ENCODE measurements at places on chromosomes 2 and 18.
A peak's percentile ranks its signal among the peaks of the same experiment; 100 is the strongest.

DNA sequence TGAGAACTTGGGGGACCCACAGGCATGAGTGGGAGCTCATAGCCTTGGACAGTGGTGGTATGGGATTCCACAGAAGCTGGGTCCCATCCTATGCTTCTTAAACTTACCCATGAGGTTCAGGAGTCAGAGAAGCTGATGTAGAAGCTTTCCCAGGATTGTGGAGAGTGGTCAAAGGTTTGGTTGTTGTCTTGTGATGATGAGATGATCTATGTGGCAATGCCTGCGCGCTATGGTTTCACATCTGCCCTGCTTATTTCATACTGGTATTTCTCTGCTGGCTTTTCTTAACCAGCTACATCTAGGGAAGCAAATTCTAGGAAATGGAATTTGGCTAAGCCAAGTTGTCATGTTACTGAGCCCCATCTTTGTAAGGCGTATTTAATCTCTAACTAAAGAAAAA lies 168.6 kb downstream of the ZNF407 start:
- no peak for DNase-seq

- no peak for DNase-seq
These were observed 63.9 kb downstream of the CCBE1 start for GRCh38 chr18:59633317-59633716.

DNA sequence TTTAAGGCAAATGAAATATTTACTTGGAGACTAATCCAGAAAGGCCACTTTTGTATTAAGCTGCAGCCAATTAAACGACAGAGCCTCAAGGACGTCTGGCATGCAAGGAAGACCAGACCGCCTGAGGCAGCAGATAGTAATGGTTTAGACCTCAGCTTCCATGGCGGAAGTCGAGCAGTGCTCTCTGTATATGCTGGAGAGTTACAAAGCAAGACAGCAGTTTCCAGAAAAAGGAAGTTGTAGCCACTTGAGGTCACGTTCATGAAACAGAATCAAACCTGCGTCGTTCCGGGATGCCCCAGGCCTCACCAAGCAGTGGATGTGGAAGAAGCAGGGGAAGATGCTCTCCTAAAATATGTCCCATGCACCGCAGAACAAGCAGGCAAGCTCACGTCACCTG lies 142.0 kb downstream of the PTGR3 start:
- DNase-seq, result no peak

- no peak for DNase-seq
These were observed 98.6 kb upstream of the ZNF397 start for GRCh38 chr18:35142275-35142615.

DNA sequence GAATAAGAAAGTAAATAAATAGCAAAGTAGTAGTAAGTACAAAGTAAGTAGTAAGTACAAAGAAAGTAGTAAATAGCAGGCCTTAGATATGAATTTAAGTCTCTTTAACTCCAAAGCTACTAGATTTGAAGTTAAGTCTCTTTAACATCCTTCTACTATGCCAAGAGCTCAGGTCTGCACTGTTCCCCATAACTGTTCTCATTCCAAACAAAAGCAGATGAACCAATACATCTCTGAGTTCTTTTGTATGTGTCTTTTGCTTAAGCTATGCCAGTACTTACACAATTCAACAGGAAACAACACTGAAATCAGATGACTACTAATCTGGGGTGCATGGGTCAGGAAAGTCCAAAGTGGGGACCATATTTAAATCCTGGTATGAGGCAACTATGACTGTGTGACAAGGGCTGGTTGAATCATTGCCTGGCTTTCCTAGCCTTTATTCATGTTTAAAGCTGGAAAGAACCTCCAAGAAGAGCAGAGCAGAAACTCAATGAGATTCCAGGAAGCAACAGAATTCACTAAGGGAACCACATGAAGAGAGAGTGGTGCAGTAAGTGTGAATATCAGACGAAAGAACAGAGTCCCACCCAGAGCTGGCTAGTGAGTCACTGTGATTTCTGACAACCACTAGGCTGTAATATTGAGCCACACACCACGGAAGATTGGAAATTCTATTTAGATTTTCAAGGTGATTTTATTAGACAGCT lies 51.0 kb upstream of the CYP26B1 start:
- DNase-seq, result no peak

GRCh38 chr18:79471046-79471445 lies 75.3 kb downstream of the NFATC1 start:
- DNase-seq, result no peak

DNA sequence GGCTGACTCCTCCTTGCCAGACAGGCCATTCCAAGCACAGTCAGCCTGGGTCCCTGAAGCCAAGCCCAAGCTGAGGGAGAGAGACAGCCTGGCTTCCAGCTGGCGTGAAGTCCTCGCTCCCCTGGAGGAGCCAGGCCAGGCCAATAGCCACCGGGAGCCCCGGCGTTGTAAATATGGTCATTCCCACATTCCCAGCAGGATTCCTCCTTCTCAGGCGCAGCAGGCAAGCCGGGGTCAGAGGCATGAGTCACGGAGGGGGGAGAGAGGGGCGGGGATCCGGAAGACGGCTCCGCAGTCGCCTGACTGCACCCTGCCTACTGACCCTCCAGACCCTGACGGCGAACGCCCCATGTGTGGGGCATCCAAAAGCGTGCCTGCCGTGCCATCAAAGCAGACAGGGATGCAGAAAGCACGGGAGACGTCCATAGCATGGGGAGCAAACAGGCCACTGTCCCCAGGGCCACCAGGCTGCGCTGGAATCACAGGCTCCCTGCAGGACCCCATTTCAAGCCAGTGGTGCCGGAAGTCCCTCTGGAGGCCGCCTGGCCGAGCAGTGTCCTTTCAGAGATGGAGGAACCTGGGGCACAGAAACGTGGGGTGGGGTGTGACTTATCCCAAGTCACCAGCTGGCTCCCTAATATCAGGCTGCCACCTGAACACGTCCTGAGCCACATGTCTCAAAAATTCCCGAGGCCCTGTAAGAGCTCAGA lies 48.2 kb downstream of the TWIST2 start:
- peak; percentile 63 for DNase-seq

DNA sequence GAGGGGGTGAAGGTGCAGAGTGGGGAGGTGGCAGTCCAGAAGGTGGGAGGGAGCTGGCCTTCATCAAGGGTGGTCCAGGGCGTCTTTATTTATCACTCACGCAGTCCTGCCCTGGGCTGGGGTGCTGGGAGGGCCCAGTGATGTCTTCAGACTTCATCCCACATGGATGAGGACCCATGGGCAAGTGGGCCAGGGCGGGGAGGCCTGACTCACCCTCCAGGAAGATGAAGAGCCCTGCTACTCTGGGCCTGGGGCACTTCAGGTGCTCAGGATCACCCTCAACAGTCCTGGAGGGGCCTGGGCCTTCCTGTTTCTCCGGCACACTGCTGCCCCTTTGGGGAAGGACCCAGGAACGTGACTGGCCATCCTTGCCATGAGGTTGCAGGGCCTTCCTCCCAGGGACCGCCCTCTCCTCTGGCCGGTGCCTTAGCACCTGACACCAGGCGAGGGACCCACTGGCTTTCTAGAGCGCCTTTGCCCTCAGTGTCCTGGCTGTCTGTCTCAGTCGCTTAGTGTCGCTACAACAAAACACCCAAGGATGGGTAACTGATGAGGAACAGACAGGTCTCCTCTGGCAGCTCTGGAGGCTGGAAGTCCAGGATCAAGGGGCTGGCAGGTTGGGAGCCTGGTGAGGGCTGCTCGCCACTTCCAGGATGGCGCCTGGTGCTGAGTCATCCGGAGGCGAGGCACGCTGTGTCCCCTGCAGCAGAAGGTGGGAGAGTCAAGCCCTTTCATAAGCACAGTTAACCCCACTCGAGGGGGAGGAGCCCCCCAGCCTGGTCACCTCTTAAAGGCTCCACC lies 57.8 kb upstream of the HS6ST1 start:
- no peak for DNase-seq

- DNase-seq, result no peak
These were observed 650 bp downstream of the CCBE1 start for GRCh38 chr18:59696311-59697235.

DNA sequence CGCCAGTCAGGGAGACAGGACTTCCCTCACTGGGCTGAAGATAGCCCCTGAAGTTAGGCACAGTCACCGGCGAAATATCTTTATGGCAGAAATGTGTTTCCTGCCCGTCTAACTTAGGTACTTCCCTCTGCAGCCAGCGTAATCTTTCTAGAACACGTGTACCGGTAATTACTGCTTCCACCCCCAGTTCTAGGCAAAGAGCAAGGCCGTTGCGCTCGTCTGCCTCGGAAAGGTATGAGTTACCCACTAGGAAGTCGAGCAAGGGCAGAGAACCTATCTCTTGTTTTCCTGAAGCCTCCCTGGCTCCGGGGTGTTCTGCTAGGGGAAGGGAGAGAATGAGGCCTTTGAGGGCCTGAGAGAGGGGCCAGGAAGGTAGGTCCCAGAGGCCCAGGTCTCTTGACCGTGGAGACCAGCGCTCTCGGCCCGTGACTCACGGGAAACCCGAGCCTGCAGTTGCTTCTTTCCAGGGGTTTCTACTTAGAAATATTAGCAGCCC lies 70.0 kb downstream of the TWSG1 start:
- DNase-seq, result no peak

- DNase-seq, result peak; percentile 66
These were observed 390.9 kb downstream of the NBAS start for GRCh38 chr2:15170070-15170775.

- DNase-seq, result no peak
These were observed 45.6 kb upstream of the TMEM178A start for GRCh38 chr2:39620067-39620466.

GRCh38 chr18:805755-806110 lies 6.3 kb downstream of the YES1 start:
- no peak for DNase-seq

GRCh38 chr2:217288472-217289063 lies 428.7 kb upstream of the TNP1 start:
- no peak for DNase-seq

DNA sequence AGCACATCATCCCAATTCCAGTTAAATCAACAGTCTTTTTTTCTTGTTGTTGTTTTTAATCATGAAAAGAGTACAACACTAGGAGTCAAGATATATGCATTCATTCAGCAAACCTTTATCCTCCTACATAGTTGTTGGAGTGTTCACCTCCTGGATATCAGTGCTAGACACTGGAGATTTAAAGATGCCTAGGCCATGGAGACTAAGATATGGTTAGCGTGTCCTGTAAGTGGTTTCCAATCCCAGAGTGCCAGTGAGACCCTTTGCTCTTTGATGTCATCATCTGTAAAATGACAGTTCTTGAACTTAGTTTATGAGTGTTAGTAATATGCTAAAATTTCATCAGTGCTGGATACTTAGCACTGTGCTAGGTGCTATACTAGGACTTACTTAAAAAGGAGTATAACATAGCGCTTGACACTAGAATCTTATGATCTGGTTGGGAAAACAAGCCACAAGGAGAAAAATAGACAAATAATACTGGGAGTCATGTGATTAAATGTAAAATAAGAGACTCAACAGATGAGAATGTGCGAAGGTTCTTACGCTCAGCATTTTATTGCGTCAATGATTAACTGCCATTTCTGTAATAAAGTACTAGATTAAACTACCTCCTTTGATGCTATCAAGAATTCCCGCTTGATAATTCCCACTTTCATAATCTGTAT lies 31.5 kb downstream of the BABAM2 start:
- DNase-seq, result no peak

DNA sequence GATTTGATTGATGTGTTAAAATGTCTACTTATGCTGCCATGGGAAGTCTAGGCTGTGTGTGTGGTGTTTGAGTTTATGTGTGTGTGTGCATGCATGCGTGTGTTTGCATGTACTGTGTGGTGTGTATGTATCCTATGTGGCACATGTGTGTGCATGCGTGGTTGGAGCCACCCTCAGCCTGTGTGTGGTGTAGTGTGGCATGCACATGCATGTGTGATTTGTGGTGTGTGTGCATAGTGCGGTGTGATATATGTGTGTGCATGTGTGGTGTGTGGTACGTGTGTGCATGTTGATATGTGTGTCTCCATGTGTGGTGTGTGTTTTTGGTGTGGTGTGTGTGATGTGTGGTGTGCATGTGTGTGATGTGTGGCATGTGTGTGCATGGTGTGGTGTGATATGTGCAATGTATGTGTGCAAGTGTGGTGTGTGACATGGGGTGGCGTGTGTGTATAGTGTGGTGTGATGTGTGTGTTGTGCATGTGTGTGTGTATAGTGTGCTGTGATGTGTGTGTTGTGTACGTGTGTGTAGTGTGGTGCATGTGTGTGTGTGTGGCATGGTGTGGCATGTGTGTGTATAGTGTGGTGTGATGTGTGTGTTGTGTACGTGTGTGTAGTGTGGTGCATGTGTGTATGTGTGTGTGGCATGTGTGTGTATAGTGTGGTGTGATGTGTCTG lies 66.6 kb upstream of the HDAC4 start:
- DNase-seq, result no peak

DNA sequence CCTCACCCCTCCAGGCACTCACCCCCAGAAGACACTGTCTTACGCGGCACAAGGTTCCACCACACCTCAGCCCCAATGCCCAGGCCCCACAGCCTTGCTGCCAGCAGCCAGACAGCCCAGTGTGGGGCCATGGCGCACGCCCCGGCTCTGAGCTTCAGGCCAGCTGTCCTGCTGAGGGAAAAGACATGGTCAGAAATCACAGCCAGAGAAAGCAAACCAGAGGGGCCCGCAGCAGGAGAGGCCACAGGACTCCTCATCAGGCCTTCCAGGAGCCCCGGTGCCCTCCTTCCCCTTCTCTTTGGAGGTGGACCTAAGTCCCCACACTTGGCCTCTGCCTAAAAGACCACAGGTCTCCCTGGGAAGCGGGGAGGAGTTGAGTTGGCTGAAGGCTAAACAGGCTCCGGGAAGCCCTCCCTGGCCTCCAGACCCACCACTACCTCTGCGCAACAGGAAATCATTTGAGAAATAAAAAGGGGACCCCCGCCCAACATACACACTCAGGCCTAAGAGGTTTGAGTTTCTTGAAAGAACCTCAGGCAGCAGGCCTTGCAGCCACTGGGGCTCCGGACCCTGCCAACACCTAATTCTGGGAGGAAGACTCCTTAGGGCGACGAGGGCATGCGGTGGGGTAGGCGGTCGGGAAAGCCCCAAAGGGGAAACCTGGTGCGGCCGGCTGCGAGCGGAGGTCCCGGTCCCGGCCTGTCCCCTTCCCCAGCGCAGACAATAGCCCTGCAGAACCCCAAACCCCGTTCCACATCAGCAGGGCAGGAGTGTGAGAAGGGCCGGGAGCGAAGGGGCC lies 1.9 kb downstream of the SEMA4C start:
- DNase-seq, result no peak

DNA sequence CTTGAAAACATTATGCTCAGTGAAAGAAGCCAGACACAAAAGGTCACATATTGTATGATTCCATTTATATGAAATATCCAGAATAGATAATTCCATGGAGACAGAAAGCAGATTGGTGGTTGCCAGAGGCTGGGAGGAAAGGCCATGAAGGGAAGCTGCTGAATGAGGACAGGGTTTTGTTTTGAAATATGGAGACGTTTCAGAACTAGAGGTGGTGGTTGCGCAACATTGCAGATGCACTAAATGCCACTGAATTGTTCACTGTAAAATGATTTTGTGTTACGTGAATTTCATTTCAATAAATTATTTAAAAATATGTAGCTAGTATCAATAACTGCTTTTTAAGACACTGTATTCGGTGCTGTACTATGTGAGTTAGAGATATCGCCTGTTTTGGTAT lies 101.7 kb upstream of the ZNF236 start:
- no peak for DNase-seq

DNA sequence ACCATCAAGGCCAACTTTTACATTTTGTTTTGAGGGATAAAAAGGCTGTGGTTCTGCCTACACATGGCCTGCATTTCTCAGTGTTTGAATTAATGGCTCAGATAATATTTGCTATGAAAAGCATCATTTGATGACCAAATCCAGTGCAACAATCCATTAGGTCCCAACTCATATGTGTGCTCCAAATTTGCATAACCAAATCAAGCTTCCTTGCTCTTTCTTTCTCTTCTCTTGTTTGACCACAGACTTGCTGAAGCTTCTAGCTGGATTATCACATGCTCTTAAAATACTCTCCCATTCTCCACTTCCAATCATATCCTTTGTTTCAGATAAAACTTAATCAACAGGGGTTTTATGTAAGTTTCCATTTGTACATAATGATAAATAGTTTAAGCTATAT lies 147.0 kb downstream of the TCF4 start:
- no peak for DNase-seq
